NCI-H1694 (cell line): ENCODE measurements at places on chromosomes 5 and 9.

- no peak for DNase-seq
These were observed 51.0 kb upstream of the DPYSL3 start for GRCh38 chr5:147560718-147561331.

DNA sequence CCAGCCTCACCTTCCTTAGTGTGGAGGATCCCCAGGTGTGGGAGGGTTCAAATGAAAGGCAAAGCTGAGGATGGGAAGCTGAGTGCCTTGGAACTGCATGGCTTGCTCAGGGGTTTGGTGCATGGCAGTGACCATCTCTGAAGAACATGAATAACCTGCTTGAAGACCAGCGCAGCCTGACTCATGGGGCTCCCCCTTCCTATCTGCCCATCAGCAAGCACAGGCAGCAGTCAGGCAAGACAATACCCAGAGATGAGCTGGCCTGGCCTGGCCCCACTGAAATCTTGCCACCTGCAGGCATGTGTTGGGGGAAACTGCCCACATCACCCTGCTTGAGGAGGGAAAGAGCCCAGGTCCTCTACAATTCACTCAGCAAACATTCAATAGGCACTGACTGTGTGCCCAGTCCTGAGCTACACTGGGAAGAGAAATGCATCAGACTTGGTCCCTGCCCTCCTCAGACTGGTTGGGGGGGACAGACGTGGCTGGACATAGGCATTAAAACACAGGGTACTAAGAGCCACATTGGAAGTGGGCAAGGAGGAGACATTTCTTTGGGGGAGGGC is 105.0 kb upstream of the ALDH1B1 start:
- DNase-seq, result no peak

DNA sequence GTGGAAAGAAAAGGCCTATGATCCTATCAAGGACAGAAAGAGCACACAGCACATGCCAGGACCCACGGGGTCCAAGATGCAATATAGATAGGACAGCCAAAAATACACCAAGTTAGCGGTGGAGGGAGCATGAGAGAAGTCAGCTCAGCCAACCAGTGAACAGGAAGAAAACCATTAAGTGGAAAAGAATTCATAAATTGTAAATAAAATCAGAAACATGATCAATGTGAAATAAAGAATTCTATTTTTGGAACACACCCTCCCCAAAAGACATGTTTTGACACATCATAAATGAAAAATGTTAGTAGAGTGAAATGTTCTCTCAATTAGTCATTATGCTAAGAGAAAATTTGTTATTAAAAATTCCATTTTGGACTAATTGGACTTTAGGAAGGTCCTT is 35.6 kb downstream of the ATPSCKMT start:
- DNase-seq, result no peak

GRCh38 chr9:34599546-34599945 is 10.0 kb upstream of the CNTFR start:
- DNase-seq, result no peak

GRCh38 chr9:75488719-75489110 is 400.4 kb downstream of the OSTF1 start:
- no peak for DNase-seq

DNA sequence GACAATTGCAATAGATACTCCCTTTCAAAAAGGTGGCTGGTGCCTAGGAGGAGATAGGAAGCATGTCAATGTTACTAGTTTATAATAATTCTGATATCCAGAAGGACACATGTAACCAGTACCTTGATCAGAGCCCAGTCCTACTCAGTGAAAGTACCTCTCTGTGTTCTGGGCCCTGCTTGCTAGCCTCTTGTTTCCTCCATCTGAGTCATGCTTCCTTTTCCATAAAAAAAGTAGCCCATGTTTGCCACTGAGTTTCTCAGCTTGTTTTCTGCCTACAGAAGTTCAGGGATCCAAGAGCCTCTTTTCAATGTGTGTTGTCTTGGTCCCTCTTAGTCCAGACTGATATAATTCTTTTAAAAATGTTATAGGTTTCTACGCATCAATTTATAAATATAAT is 149.0 kb downstream of the SSBP2 start:
- DNase-seq, result no peak

DNA sequence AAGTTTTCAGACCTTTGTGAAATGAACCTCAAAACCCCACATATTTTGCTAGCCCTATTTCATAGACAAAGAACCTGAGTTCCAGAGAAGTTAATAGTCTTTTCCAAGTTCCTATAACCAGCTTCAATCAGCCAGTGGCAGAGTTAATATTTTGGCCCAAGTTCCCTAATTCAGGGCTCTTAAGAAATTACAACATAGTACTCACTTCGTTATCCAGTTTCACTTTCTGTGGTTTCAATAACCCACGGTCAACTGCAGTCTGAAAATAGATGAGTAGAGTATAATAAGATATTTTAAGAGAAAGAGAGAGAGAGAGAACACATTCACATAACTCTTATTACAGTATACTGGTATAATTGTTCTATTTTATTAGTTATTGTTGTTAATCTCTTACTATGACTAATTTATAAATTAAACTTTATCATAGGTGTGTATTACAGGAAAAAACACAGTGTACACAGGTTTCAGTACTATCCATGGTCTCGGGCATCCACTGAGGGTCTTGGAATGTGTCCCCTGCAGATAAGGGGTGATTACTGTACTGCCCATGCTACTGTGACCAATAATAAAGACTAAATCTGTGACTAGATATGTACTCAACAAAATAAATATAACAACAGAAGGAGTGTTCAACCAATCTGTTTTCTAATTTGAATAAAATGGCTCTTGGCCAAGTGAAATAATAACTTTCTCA is 9.3 kb upstream of the MYOT start:
- no peak for DNase-seq

DNA sequence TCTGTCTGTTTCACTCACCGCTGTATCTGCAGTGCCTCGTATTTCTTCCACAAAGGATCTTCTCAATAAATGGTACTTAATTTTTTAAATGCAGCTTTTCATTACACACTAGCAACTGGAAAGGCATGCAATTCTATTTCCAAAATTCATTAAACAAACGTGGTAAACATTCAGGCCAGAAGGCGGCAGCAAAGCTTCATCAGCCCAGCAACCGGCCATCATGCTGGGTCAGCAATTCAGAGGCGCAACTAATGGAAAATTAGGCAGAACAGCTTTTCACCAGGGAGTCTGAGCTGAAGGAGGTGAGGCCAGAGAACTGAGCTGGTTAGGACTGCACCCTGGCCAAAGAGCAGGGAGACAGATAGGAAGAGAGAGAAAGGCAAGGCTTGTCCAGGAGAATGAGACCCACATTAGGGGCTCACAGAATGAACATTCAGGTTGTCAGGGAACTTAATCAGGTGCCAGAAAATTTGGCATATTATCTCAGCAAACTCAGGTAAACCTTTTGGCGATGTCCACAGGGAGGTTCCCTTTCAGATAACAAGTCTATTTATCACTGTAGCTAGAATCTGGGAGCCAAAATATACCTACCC is 17.7 kb upstream of the RNF180 start:
- DNase-seq, result peak; percentile 15

GRCh38 chr9:104078596-104078995 is 15.5 kb upstream of the SMC2 start:
- DNase-seq, result no peak

DNA sequence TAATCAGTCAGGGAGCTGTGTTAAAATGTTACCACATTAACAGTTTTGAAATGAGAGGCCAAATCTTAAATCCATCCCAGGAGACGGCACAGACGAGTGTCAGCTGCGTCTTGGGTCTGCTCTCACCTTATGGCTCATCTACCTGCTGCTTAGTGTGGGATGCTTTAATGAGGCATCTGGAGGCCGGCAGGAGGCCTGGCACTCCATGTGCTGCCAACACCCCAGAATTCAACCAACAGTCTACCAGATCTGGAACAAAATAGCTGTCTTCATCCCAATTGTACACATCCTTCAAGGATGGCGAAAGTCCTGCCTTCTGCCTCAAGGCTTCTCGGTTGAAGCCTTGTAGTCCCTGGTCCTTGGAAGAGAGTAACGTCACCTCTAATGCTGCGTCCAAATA is 12.0 kb downstream of the PRKACG start:
- DNase-seq, result no peak

GRCh38 chr5:165187815-165188214 is 1682.4 kb downstream of the MAT2B start:
- DNase-seq, result no peak

GRCh38 chr5:88836195-88836838 is 46.7 kb downstream of the MEF2C start:
- DNase-seq, result no peak
